ENCODE measurements at places on chromosomes 5 and 9.

DNA sequence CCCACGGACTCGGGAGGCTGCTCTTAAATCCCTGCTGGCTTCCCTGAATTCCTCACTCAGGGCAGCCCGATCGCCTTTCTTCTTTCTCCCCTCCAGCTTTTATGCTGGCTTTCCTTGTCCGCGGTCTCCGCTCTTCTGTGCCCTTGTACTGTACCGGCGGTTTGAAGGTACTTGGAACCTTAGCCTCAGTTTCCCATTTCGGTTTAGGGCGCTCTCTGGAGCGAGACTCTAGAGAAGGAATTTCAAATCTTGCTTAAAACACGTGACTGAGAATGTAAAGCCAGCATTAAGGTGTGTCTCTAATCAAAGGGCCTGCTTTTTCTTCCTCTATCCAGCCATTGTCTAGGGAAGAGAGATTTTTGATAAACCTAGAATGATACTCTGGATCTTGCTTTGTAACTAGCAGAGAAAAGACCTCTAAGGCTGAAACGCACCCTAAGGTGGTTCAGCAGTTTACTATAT, 650 bp downstream of the GPR107 start:
- DNase-seq, result no peak

- no peak for DNase-seq
These were observed 89.5 kb upstream of the MAP3K1 start for GRCh38 chr5:56725711-56726411.

DNA sequence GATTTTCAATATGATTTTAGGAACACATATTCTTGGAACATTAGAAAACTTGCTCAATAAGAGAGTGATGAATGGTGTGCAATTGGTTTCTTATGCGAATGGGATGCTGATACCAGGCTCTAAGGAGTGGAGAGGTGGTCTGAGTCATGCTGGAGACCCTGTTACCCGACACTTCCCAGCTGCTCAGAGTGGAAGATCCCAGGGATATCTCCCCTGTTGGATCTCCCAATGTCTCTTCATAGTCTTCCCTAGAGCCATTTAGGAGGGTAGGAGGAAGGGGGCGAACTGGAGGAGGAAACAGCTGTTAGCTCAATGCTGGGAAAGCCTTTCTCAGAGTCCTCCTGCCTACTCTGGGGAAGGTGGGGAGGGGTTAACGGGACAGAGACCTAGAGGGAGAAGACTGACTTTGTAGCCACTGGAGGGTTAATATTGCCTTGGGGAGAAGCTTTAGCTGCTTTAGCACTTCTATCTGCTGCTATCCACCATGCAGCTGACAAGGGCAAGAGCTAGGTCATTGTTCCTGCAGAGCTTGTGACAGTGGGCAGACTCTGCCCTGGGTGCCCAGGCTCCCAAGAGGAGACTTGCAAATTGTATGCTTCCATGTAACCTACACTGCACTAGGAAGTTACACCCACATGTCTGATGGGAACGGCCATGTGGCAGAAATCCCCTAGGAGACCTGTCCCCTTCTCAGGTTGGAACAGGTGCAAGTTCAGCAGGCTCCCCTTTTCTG, 301.0 kb downstream of the GADD45G start:
- no peak for DNase-seq

GRCh38 chr5:12636209-12636608, 732.0 kb upstream of the CTNND2 start:
- DNase-seq, result no peak

DNA sequence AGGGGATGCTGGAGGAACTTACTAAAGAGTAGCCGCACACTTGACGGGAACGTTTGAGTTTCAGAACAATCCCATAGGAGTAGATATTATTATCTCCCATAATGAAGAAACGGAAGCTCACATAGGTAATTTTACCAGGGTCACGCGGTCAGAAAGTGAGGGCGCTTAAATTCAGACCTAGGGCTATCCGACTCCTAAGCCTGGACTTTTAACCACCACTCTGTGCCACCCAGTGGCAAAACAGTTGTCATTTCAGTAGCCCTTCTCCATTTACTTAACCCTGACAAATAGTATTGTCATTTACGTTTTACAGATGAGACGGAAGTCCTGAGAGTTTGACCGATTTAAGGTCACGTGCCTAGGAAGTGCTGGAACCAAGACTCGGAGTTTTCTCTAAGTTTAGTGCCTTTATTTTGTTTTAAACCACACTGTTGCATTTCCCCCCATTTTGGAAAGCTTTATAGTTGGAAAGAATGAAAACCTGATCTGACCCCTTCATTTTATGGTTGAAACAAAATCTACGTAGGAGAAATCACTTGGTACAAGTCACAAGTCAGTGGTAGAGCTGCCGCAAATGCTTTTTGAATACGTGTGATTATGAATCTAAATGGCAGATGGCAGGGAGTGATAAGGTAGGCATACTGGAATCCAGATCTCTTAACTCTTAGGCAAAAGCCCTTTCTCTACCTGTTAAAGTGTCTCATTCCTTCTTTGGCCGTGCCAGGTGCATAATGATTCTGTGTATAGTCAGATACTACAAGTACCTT, 650 bp downstream of the MRRF start:
- DNase-seq, result no peak

- DNase-seq, result no peak
These were observed 7.6 kb upstream of the PRUNE2 start for GRCh38 chr9:76913467-76913866.

DNA sequence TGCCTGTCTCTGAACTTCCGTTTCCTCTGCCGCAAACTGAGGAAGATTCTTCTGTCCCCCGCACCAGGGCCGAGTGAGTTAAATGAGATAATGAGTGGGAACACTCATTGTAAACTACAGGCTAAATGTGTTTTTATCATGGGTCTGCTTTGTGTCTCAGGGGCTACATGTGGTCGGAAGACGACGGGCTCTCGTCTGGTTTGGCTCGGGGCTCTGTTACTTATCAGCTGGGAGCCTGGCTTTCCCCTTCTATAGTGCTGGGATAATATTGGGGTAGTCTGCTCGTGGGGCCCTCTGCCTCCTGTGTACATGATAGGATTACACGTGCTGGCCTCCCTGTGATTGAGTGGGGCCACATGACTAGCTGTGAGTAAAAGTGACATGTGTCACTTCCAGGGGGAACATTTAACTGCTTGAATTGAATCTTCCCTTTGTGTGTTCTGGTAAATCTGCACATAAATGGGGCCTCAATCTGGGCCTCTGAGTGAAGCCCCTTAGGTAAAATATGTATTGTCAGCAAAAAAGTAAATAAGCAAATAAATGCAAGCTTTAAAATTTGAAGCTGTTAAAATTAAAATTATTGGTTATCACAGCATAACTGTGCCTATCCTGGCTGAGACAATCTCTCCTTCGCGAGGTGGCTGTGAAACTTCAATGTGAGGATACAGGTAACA, 86.9 kb upstream of the SH3PXD2B start:
- no peak for DNase-seq

DNA sequence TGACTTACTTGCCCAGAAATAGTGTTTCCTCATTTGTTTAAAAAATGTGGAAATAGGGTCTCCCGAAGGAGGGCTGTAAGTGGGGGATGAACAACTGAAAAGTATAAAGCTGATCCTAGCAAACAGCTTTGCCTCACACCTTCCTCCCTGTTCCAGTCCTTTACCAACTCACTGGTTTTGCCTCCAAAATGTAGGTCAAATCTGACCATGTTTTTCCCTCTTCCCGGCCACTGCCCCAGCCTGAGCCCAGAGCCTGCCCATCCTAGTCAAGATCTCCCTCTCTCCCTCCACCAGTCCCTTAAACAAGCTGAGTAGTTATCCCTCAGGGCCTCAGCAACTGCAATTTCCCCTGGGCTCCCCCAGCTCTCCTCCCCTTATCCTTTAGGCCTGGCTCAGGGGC, 82.4 kb upstream of the FBXW11 start:
- no peak for DNase-seq

- DNase-seq, result no peak
These were observed 126.7 kb downstream of the MACROH2A1 start for GRCh38 chr5:135272311-135272805.

GRCh38 chr9:130128251-130128650, 44.0 kb upstream of the NCS1 start:
- DNase-seq, result peak; percentile 56

- DNase-seq, result no peak
These were observed 9.1 kb downstream of the FAT2 start for GRCh38 chr5:151581812-151582583.

GRCh38 chr5:61666064-61666621, 334.1 kb downstream of the ZSWIM6 start:
- no peak for DNase-seq

DNA sequence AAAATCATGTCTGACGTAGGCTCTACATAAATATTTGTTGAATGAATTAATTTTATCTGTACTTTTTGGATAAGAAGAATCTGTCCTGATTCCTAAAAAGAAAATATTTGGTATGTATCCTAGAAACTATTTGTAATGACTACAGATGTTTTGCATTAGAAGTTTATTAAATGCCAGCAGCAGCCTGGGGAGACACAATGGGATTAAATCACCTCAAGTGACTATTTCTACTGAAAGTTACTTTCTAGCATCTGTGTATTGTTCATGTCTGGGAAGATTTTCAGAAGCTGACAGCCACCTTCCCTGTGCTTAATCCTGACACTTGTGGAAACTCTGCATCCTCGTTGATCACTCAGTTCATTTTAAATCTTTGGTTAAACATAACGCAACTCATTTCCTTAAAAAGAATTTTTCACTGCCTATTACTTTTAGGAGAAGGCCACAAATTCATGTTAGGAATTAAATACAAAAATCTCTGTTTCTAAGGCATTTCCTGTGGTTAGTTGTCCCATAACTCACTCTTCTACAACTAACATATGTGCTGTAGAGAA, 209.3 kb upstream of the PPP1R2B start:
- DNase-seq, result no peak

DNA sequence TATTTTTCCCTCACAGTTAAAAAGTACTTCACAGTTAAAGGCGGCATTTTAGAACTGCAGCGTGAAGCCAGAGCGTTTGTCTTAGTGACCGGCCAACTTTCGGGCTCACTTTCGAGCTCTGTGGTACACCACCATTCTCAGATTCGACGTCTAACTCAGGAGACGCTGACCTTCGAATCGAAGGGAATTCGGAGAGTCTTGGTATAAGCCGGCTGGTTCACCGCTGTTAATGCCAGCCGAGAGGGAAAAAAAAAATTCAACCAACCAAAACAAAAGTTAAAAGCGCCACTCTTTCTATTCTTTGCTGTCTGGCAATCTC, 544 bp upstream of the SNX24 start:
- no peak for DNase-seq

GRCh38 chr5:128197896-128198522, 114.4 kb downstream of the SLC12A2 start:
- no peak for DNase-seq

DNA sequence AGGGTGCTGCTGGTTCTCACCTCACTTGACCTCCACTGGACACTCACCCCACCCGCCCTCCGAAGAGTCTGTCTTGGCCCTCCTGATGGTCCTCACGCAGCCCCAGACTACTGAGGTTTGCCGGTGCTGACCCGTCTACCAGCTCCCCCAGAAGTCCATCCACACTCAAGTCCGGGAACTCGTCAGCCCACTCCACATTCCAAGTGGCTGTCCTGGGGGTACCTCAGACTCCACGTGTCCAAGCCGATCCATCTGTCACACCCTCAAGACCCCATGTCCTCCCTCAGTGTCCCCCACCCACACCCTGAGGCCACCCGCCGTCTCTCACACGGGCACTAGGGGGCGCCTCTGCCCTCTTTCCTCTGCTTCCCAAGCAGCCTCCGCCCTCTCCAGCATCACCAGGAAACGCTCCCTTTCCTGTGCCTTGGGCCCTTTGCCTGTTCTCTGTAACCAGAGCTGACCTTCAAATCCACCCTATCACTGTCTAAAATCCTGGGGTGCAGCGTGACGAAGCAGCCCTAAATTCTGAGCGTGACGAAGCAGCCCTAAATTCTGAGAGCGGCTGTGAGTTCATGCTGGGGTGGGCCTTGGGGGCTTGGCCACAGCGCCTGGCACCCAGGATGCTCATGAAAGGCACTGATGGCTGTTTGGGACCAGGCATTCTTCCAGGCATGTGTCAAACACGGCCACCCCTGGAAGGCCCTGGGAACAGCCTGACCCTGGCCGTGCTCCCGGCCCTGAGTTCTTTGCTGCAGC, 95.7 kb downstream of the KCNT1 start:
- no peak for DNase-seq

DNA sequence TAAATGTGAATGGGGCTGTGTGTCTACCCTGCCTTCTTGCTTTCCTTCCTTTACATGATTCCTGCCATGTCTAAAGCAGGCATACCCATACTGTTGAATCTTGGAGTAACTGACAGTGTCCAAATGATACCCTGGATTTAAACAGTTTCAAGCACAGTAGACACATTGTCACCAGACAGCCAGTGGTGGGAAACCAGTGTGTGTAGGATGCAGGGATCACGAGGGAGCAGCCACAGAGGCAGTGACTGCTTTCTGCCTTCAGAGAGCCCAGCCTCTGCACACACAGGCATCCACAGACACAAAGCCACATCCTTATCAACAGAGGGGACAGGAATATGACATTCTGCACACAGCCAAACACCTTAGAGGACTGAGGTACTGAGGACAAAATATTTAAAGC, 184.2 kb upstream of the TBCA start:
- DNase-seq, result no peak

DNA sequence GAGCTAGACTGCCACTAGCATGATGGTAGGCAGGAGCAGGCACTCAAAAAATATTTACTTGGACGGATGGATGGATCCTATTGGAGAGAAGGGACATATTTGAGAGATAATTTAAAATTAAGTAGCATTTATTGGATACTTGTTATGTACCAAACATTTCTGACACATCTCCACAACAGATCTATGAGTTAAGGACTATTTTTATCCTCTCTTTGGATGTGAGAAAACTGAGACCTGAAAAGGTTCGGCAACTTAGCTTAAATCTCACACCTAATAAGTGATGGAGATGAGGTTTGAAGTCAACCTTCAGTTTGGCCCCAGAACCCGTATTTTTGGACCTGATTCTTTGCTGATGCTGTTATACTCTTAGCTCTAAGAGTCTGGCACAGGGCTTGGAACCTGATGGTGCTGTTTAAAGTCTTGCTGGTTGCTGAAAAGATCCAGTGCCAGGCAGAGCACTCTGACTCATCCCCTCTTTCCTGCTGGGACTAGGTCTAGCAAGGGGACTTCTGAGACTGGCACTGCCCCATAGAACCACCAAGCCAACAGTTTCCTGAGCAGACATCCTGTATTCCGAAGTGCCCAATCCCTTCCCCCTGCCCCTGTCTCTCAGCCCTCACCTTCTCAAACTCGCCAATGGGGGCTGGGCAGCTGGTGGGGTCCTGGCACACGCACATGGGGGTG, 15.6 kb downstream of the SPARC start:
- no peak for DNase-seq

DNA sequence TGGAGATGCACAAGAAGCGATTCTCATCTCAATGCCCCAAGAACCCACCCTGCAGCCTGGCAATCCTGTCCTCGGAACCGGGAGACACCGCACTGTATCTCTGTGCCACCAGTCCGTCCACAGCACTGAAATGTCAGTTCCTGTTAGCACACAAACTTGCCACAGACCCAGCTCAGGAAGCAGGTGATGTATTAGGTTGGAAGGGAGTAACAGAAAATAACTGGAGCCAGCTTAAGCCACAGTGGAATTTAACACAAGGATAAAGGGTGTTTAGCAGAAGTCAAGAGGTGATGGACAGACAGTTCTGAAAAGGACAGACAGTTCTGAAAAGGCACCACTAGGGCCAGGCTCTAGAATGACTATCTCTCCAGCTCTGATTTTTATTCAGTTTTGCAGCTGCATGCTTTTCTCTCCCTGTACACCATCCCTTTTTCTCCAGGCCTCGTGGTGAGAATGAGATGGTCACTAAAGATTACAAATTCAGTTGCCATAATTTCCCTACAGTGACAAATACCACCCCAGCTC, 114.4 kb downstream of the ANKRD18B start:
- no peak for DNase-seq

- DNase-seq, result no peak
These were observed 9.4 kb upstream of the ZFR start for GRCh38 chr5:32453916-32454315.
